Urinary bladder (tissue), 4 donors: ENCODE measurements at places on chromosomes 7 and 10. TPM values are rescaled to one million over a fixed set of nuclear protein-coding genes. Genes with fewer than 3 reads are reported as not detected.

DNA sequence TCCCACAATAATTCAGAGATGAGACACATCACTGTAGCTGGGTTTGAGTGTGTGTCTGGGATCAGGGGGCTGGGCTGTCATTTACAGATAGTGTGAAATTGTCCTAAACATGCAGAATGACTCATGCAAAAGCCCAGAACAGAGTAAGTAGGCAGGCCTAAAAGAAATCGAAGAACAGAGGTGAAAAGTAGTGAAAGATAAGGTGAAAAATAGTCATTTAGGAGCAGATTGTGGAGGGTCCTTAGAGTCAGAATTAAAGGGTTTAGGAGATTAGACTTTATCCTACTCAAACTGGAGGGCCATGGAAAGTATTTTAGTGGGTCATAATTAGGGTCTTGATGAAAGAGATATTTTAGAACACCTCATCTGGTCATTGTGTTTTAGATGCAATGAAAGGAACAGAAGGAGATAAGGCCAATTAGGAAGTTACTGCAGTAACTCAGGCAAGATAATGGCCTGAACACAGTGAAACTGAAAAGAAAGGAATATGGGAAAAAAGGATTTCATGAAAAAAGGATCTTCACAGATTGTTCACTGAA is 58.3 kb upstream of the NEBL start:
- DNase-seq = no peak

The THSD7A gene
- polyA plus RNA-seq = 4.5 TPM

DNA sequence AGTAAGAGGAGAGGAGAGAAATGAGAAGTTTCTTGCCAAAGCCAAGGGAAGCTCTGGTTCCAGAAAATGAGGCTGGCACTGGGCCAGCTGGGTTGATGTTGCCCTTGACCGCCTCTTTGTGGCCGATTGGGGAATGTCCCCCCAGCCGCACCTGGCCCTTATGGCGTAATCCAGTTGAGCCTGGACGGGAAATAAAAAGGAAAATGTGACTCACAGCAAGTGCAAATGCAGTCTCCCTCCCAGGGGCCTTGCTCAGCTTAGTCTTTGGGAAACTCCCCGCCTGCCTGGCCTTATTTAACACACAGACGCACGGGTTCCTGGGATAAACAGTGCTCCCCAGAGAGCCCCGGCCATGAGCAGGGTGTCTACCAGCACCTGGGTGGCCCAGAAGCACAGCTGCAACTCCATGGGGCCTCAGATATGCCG is 174.8 kb downstream of the KIAA1217 start:
- peak; percentile 84 for DNase-seq

DNA sequence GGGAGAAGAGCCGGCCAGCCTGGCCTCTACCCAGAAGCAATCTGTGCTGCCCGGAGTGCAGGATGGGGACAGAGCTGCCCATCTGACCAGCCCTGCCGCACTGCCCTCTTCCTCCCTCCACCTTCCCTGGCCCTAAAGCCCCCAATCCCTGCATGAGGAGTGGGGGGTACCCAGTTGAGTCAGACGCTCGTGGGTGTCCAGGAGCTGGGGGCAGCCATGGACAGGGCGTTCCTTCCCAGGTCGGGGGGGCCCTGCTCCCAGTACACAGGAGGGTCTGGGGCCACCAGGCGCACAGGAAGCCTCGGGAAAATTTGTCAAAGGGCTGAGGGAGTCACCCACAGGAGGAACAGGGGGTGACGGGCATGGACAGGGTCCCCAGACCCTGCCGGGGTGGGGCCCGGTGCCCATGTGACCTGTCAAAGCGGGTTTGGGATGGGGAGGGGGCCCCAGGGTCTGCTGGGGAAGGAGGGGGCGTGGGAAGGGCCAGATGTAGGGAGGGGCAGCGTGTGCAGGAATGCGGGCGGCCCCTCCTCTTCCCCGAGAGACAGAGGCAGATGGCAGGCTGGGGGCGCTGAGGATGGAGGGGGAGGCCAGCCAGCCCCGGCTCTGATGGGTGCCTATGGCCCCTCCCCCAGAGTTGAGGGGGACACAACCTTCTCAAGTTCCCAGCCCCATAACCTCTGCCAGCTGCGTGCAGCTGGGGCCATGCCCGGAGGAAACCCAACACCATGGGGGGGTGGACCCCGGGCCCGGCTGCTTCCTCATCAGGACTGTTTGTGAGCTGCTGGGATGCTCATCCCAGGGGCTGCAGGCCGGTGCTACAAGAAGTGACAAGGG is 21.5 kb upstream of the GRIFIN start:
- no peak for DNase-seq

DNA sequence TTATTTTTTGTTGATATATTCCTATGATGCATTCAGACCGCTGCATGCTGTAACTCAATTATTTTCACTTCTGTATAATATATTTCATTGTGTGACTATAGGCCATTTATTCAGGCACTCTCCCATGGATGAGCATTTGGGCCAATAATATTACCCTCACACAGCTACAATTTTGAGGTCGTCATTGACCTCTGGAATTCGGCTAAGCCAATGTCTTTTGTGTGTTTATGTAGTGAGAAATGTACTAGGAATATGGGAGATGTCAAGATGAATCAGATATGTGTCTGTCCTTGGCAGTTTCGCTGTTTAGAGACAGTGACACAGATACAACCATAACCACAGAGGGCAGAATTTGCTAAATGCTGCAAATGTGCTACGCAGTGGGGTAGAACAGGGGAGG is 474.2 kb downstream of the ADRA2A start:
- DNase-seq = no peak

- DNase-seq = no peak
Observed at GRCh38 chr7:98902523-98902922, 24.2 kb downstream of the TRRAP start.
